Stimulated activated CD4-positive, alpha-beta T cell treated with anti-CD3 and anti-CD28 coated beads, Interleukin-15, amount 100 ng/mL, for 1 hour (primary cell): ENCODE measurements at places on chromosomes 7 and 10.

- DNase-seq: no peak
Observed at GRCh38 chr10:114703377-114704107, 45.5 kb upstream of the ABLIM1 start.

DNA sequence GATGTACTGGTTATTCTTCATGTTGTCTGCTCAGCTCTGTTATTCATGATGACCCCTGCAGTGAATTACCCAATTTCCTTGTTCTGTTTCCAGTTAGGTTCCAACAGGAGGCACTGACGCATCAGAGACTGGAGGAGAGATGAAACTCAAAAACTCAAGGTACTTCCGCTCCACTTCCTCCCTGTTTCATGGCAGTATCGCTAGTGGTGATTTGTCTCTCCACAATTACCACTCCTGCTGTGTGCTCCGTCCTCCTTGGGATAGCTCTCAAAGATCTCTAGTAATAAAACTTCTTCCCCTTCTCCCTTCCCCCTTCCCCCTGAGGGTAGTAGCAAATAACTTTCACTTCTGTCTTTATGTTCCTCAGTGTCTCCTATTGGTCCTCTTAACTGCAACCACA, 107.4 kb upstream of the ABCB5 start:
- no peak for DNase-seq

DNA sequence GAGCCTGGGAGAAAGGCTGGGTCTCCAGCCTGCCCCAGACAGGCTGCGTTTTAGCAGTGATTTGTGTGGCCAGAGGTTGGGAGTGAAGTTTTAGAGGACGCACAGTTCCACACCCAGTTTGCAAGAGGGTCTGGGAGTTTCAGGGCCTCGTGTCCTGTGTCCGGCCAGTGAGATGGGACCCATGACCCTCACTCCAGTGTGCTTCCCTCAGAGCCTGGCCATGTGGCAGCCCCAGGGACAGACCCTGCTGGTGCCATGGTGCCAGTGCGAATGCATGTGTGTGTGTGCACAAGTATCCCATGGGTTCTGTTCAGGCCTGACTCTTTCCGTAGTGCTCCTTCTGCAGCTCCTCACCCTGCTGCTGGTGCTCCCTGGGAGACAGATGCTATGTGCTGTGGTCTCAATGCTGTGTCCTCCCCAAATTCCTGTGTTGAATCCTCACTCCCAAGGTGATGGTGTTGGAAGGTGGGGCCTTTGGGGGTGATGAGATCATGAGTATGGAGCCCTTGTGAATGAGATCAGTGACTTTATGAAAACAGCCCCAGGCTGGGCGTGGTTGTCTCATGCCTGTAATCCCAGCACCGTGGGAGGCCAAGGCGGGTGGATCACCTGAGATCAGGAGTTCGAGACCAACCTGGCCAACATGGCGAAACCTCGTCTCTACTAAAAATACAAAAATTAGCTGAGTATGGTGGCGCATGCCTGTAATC, 16.5 kb downstream of the ECHDC3 start:
- DNase-seq: no peak

- DNase-seq: no peak
Observed at GRCh38 chr10:25899304-25899703, 34.7 kb upstream of the MYO3A start.
